ENCODE measurements at places on chromosomes 2 and 18.
A peak's percentile ranks its signal among the peaks of the same experiment; 100 is the strongest.

- H3K27ac ChIP-seq: no peak overlapping the region
- no peak overlapping the region for H3K4me3 ChIP-seq
- peaks cover 18% of the 10 kb centered on the region for H3K4me1 ChIP-seq
- peaks cover 24% of the 10 kb centered on the region for H3K36me3 ChIP-seq
- DNase-seq: no peak
Observed at GRCh38 chr2:223856021-223856420, 18.6 kb upstream of the AP1S3 start.

DNA sequence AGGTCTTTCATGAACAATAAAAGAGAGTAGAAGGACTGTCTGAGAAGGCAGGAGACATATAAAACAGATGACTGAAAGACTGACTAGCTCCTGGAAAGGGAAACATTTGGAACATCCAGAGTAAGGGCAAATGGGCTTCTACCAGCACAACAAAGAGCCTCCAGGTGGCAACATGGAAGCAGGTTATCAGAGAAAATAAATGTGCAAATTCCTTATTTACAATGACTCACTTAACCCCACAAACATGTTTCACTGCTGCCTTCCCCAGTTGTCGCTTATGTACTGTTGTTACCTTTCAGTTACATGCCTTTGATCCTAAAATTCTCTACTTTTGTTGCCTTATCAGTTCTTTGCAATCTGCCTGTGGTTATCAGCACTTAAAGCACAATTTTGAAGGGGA, 117.0 kb downstream of the HIBCH start:
- H3K4me3 ChIP-seq: no peak overlapping the region
- no peak for DNase-seq
- H3K27ac ChIP-seq: no peak overlapping the region
- H3K4me1 ChIP-seq: peaks cover 3% of the 10 kb centered on the region

DNA sequence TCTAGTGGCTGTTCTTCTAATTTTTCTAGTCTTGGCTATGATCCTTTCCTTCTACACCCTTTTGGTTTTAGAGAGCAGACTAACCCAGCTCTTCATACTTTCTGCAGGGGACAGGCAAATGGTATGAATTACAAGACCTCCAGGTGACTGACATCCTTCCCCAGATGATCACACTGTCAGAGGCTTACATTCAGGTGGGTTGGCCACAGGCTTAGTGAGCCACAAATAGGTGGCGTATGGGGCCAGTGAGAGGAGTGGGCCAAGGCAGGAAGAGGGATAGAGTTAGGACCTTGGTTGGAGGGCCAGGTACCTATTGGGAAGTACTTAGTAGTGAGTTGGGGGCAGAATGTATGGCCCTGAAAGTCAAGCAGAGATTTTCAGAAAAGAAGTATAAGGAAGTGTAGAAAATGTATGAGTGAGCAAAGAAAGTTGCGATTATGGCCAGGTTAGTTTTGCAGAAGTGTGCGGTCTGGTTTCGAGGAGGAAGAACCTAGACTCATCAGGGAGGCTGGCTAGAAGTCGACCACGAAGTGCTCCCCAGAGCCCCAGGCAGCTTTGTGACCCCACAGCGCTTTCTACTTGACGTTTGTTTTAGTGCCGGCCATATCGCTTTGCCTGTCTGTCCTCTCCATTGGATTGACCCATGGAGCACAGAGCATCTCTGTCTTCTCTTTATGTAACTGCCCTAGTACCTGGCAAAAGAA, 20.0 kb downstream of the SFTPB start:
- peaks cover under 1% of the 10 kb centered on the region for H3K4me1 ChIP-seq
- no peak overlapping the region for H3K4me3 ChIP-seq
- H3K36me3 ChIP-seq: peaks cover 77% of the 10 kb centered on the region
- no peaks in the 10 kb centered on the region for H3K27me3 ChIP-seq

DNA sequence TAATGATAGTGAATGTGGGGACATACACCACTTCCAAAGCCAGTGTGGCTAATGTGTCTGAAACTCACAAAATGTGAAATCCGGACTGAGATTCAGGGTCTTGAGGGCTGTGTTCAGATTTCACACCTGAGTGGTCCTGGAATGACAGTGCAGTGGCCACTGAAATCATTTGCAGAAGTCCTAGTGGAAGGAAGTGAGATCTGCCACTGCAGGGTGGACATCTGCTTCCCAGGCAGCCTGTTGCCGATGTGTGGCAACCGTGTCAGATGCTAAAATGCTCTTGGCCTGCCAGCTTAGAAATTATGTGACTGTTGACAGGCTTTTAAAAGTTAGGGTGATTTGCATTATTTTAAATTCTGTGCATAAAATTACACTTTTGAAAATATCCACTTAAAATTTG, 77.8 kb upstream of the TMEM200C start:
- no peak overlapping the region for H3K27ac ChIP-seq
- peaks cover 20% of the 10 kb centered on the region for H3K4me1 ChIP-seq
- no peak for DNase-seq
- no peaks in the 10 kb centered on the region for H3K36me3 ChIP-seq

- H3K4me3 ChIP-seq: no peak overlapping the region
- DNase-seq: no peak
- no peaks in the 10 kb centered on the region for H3K36me3 ChIP-seq
- peaks cover 2% of the 10 kb centered on the region for H3K27me3 ChIP-seq
- no peak overlapping the region for H3K27ac ChIP-seq
Observed at GRCh38 chr2:72128843-72129227, 18.8 kb downstream of the CYP26B1 start.

DNA sequence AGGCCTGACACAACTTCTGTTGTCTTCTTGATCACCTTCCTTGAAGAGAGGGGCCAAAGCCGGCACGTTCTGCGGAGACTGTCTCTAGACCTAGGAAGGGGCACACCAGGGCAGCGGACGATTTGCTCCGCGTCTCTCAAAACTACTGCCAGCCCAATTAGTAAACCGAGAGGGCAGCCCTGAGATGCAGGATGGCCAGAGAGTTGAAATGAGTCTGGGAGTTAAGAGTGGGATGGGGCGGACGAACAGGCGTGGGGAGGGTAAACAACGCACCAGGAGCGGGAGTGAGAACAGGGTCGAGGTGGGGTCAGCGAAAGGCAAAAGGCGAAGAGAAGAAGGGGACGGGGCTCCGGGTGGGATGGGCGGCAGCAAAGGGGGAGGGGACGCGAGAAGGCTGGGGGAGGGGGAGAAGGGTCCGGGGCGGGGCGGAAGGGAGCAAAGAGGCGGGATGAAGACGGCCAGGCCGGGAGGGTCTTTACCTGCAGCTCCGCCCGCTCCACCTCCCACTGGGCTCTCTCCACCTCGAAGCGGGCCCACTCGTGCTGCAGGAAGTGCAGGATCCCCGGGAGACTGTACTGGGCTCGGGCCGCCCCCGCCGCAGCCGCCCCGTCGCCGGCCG, 476 bp downstream of the STRN start:
- DNase-seq: no peak
- H3K4me1 ChIP-seq: peaks cover 36% of the 10 kb centered on the region
- peak overlapping the region; percentile 88 for H3K27ac ChIP-seq
- peaks cover 8% of the 10 kb centered on the region for H3K36me3 ChIP-seq
- no peaks in the 10 kb centered on the region for H3K27me3 ChIP-seq

- H3K4me3 ChIP-seq: no peak overlapping the region
- no peaks in the 10 kb centered on the region for H3K36me3 ChIP-seq
- H3K4me1 ChIP-seq: peaks cover 7% of the 10 kb centered on the region
- peaks cover 73% of the 10 kb centered on the region for H3K27me3 ChIP-seq
- DNase-seq: no peak
Observed at GRCh38 chr2:198315791-198316630, 511.6 kb downstream of the PLCL1 start.

DNA sequence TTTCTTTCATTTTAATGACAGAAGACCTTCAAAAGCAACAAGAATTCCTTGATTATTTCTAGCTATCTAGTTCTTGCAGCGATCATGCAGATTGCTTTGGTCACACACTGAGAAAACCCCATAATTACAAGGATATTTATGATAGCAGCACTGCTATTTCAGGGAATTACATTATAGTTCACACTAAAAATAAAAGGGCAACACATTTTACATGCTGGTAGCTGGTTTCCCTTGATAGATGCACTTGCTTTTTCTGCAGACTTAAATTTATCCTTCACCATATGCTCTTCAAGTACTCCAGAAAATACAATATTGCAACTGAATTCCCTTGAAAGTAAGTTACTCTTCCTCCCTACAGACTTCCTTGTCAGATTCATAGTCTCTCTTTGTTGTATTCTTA, 751.1 kb downstream of the CCDC85A start:
- H3K4me1 ChIP-seq: no peaks in the 10 kb centered on the region
- no peaks in the 10 kb centered on the region for H3K36me3 ChIP-seq
- no peaks in the 10 kb centered on the region for H3K27me3 ChIP-seq
- no peak overlapping the region for H3K4me3 ChIP-seq
- no peak for DNase-seq
- H3K27ac ChIP-seq: no peak overlapping the region

DNA sequence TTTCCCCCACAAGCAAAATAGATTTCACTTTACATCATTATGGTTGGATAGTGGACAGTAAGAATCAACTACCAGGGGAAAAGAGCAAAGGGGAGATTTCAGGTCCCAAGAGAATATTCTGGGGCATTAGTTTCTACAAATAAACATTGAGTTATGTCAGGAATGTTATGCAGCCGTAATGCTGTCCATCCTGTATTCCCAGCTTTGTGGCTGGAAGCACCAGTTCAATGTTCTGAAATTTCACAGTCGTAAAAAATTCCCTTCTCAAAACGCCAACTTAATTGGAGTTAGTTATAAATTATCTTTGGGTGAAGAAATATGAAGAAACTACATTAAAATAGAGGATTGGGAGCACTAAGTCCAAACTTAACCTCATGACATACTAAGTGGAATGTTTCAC, 141.5 kb upstream of the FIGN start:
- no peak for DNase-seq
- no peak overlapping the region for H3K27ac ChIP-seq
- H3K4me1 ChIP-seq: no peaks in the 10 kb centered on the region

GRCh38 chr2:191711621-191712020, 33.7 kb downstream of the NABP1 start:
- no peaks in the 10 kb centered on the region for H3K4me1 ChIP-seq
- peaks cover 4% of the 10 kb centered on the region for H3K27me3 ChIP-seq
- H3K4me3 ChIP-seq: no peak overlapping the region
- no peak overlapping the region for H3K27ac ChIP-seq
- H3K36me3 ChIP-seq: no peaks in the 10 kb centered on the region
- no peak for DNase-seq

All from activated T-helper 2 cell treated with anti-CD3 and anti-CD28 coated beads, Interferon-gamma antibody, Interleukin-2, Interleukin-4, amounts not matched to agents 10 μg/mL and 5 μg/mL and 100 μg/mL, durations not matched to agents 14 hours and 24 hours and 36 hours (primary cell).